ENCODE measurements at places on chromosomes 12 and 14.

GRCh38 chr14:31937730-31938346, 139.3 kb upstream of the ARHGAP5 start:
- DNase-seq = peak; percentile 60

DNA sequence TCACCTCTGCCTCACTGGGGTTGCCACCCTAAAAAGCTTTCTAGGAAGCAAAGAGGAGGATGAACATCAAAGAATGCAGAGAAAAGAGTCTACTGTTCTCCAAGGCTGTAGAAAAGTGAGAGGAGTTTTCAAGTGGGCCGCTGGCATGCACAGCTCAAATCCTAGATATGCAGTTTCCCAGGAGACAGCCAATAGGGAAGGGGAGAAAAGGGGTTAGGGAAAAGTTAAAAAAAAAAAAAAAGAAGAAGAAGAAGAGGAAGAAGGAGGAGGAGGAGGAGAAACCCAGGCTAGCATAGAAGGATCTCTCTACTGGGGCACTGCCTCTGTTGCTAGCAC, 682 bp downstream of the BATF start:
- no peak for DNase-seq

DNA sequence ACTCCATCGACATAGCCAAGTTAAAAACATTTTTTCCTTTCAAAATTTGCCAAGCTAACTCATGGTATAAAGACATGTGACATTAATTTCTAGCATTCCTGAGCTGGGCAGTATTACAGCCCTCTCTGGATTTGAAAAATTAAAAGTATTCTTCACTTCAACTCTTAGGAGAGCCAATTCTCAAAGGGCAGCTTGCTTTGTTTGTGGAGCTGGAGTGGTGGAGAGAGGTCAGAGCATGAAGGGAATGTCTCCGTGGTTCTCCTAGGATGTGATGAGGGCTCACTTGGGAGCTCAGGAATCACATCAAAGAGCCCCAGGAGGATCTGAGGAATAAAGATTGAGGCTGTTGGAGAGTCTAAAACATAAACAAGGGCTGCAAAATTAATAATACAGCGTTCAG, 46.9 kb upstream of the RGS6 start:
- no peak for DNase-seq

DNA sequence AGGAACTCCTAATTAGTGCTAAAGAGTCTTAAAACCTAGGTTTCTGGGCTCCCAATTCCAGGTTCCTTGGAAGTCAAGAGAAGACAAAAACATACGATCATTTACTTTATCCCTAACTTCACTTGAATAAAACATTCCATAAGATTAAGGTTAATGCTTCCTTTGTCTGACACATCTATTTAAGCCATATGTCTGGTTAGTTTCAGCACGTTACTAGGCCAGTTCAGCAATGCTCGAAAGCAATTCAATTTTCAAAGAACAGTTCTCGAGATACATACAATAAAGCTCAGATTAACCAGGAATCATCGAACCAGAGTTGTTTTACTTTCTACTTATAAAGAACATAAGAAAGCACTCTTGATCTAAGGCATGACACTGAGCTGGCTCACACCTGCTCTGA, 68.0 kb upstream of the POC1B start:
- no peak for DNase-seq

- peak; percentile 27 for DNase-seq
Measured at GRCh38 chr12:54251667-54252284, 28.1 kb downstream of the CBX5 start.

- DNase-seq = no peak
Measured at GRCh38 chr12:62817556-62818271, 117.2 kb downstream of the PPM1H start.

- DNase-seq = no peak
Measured at GRCh38 chr14:102215071-102215470, 75.4 kb downstream of the WDR20 start.

- no peak for DNase-seq
Measured at GRCh38 chr14:100904307-100905087, 975 bp upstream of the RTL1 start.

DNA sequence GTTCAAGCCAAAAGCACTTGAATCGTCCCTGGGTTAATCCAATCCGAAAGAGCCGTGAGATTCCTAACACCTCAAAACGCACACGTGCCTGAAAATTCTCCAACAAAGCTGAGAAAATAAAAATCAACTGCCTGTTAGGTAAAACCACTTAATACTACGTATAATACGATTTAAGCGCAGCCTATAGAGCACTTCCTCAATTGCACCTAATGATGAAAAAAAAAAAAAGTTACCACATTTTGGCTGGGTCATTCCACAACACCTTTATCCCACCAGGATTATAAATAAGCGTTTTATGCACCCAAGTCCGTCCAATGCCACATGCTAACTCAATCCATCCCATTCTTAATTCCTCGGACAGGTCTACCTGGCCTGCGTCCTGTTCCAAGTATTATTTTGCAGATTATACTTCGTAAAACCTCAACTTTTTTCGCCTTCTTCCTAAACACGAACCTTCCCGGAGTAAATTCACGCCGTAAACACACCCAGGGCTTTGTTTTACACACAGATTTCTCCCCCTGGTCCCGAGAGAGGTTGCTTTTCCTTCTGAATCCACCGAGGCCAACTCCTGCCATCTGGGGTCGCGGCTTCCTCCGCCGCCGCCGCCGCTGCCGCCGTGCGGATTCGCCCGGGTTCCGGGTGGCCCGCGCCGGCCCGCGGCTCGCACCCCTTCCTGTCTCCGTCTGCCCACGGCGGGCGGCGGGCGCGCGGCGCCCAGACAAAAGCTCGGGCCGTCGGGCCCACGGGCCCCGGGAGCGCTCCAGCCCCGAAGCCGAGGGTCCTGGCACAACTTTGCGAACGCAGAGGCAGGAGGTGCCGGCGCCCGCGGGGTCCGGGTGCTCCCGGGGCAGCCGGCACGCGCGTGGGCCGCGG, 66.2 kb downstream of the RNF34 start:
- peak; percentile 44 for DNase-seq

DNA sequence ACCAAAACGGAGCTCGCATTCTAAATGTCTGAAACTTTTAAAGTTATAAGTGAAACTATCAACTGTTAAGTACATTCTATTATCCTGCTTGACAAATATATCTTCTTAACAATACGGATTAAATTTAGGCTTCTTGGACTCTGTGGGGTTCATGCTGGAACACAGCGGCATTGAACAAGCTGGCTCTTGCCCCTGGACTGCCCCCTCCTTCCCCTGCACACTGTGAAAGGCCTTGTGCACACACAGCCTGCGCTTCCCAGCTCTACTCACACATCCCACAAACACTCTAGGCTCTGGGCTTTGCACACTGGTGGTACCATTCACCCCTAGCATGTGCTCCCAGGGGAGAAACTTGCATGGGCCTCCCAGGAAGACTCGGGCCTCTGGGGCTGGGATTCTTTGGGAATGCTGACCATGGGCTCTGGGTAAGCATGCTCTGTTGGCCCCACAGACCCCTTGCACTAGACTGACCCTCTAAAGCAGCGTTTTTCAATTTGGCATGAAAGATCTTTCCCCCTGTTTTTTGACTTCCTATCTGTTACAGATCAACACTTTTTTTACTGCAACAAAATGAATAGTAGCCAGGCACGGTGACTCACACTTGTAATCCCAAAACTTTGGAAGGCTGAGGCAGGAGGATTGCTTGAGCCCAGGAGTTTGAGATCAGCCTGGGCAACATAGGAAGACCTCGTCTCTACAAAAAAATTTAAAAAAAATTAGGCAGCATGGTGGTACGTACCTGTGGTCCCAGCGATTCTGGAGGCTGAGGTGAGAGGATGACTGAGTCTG, 96.2 kb upstream of the CPM start:
- no peak for DNase-seq

DNA sequence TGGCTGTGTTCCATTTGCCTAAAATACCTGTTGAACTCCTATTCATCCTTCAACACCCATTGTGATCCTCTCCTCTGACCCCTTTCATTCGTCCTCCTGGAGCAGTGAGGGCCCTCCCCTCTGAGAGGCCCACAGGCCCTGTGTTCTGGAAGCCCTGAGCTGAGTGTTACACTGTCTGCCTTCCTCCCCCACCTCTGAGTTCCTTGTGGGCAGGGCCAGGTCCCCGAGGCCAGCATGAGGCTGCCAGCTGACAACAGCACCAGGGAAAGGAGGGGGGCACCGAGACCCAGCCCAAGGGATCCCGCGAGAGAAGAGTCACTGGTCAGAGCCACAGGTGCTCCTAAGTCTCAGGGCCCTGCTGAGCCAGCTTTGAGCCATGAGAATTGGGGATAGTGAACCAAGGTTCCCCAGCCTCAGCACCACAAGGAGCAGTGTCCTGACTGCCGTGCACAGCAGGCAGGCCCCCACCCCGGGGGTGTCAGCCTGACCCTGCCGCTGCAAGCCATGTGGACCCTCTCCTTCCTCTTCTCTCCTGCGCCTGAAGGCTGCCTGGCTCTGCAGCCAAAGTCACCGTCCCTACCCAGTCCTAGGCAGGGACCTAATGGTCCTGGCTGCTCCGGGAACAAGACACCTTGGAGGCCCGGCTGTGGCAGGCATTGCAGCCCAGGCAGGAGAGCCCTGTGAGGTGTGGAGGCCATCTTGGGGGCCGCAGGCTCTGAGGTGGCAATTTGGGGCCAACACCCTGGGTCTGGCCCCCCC, 52.5 kb downstream of the BEGAIN start:
- no peak for DNase-seq

DNA sequence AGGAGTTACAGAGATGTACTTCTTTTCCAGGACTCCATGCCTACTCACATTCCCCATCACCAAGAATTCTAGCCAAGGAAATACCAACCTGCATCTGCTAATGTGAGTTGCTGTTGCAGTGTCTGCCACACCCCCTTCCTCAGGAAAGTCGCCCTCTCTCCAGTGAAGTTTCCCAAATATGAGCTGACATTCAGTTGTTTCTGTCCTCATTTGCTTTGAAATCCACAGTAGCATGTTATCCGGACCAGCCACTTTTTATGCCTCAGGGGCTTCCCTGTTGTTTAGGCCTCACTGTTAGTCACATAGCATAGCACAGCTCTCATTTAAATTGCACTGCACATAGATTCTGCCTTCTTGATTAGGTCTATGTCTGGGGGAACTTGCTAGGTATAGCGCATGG, 212.4 kb downstream of the EGLN3 start:
- no peak for DNase-seq

DNA sequence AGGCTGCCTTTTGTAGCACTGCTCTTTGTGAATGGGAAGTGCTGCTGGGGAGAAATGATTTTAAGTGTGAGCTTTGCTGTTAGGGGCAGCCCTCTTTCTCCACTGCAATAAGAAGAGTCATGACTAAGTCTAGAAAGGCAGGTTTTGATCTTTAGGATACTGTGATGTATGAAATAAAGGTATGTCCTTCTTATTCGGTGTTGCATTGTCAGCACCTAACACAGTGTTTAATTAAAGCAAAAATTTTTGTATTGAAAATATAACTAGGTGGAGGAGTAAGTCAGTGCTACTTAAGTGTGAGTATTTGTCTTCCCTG, 81.5 kb downstream of the ETV6 start:
- DNase-seq = no peak

DNA sequence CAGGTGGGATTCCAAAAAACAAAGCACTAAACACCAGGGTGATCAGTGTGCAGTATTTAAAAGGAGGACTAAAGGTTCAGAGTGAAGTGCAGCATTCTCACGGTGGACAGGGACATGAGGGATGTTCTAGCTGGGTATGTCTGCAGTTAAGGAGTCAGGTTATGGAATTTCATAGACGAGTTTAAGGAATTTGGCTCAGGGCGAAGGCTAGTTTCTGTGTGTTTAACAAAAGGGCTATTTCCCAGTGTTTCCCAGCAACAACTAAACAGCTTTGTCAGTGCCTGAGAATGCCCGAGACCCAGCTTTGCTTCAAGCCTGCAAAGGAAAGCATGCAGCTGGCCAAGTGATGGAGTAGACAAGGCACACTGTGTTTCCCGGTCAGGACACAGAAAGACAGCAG, 7.0 kb downstream of the KRT1 start:
- DNase-seq = no peak

- DNase-seq = no peak
Measured at GRCh38 chr12:16531621-16532020, 74.3 kb downstream of the LMO3 start.

DNA sequence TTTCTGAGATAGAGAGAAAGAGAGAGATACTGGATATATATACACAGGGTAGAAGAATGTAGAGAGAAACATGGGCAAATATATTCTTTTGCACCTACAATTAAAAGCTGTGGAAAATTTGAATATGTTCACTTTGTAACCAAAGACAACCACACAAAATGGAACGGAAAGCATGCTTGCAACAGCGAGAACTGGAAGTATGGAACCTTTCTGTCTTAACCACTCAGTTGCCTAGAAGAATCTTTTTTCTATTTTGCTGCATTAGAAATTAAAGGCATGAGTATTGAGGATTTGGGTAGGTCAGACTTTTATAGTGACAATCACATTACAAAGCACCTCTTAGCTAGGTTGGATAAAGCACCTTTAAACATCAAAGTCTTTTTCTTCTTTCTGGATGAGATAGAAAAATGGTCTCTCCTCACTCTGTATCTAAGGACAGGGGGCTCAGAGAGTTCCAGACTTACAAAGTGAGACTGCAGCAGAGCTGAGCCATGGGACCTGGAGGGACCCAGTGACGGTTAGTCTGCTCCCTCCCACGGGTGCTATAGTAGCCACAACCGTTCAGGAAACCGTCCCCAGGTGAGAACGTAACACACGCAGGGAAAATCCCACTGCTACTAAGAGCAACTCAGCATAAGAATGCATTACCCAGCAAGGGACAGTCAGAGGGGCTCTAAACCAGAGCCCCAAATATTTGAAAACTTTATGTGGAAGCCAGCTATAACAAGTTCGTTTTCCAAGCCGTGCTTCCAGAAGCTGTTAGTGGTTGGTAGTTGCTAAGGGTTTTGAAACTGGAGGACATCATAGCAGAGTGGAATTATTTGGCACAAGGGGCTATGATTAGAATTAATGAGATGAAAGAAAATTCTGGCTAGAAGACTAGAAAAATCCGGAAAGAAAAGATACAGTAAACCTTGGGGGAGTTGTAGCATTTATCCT, 97.1 kb downstream of the DAD1 start:
- no peak for DNase-seq

- no peak for DNase-seq
Measured at GRCh38 chr12:118256352-118256751, 116.4 kb downstream of the TAOK3 start.

DNA sequence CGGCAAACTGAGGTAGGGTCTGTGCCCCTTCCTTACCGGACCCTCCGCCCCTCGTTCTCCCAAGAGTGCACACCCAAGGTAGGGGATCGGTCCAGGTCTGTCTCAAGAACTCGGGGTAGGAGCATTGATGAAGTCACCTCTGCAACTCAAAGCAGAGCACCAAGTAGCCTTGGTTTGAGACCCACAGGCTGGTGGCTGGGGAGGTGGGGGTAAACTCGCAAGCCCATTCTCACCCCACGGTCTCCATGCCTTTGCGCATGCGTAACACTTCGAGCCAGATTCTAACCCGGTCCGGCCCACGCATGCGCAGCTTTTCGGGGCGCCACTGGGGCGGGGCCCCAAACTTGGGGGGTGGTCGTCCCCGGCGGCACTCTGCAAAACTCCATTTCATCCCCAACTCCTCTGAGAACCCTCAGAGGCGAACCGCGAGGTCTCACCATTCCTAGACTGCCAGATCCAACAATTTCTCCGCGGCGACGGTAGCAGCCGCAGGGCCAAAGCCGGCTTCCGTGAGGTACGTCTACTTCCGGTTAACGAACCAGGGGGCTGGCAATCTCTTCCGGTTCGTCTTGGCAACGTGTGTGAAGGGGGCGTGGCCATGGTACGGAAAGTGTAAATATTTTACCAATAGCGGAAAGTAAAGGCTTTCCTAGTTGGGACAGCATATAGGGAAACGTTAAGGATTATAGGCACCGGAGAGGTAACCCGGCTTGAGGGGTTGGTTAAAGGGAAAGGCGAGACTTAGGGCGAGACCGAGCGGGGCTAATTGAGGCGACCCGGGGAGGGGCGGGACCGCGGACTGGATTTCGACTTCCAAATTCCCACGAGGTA, at the start of gene MCRS1:
MCRS1 (minus strand) TSS at position 532 of the 831 bp plus-strand sequence. CDS start 1,411 bp downstream, outside the sequence.
- DNase-seq = peak; percentile 93

Data from activated CD4-positive, alpha-beta T cell treated with anti-CD3 and anti-CD28 coated beads, Interleukin-2, amount 10 ng/mL, durations not matched to agents 7 days and 5 days (primary cell).